Hippocampal formation (tissue), 2 donors: ENCODE measurements at places on chromosomes 11 and 22.
A peak's percentile ranks its signal among the peaks of the same experiment; 100 is the strongest.

DNA sequence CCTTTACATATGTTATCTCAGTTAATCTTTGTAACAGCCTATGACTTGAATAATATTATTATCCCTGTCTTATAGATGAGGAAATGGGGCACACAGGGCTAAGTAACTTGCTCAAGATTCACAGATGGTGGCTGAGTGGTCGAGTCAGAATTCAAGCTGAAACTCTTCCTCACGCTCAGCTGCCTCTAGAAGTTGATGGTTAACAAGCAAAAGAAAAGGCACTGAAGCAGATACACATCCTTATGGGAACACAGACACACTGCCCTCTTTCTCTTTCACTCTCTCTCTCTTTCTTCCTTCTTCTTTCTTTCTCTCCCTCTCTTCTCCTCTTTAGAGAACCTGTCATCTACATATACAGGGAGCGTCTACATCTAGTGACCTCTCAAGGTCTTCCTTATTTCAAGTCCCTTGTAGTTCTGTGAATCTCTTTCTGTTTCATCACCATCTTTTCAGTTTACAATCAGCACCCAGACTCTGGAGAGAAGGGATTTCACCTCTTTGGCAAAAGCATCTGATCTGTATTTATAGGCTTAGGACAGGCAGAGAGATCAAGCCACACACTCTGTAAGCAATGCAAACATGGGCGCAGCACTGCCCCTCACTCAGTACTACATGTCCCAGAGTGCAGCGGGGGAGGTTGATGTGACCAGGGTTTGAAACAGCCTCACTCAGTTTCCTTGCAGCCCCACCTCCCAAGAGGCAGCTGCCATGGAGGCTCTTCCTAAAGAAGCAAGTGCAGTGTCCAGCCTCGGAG, 75.7 kb downstream of the GRAMD1B start:
- no peak for DNase-seq

- DNase-seq, result no peak
These were observed 115.7 kb downstream of the RPS6KA4 start for GRCh38 chr11:64474680-64475079.

DNA sequence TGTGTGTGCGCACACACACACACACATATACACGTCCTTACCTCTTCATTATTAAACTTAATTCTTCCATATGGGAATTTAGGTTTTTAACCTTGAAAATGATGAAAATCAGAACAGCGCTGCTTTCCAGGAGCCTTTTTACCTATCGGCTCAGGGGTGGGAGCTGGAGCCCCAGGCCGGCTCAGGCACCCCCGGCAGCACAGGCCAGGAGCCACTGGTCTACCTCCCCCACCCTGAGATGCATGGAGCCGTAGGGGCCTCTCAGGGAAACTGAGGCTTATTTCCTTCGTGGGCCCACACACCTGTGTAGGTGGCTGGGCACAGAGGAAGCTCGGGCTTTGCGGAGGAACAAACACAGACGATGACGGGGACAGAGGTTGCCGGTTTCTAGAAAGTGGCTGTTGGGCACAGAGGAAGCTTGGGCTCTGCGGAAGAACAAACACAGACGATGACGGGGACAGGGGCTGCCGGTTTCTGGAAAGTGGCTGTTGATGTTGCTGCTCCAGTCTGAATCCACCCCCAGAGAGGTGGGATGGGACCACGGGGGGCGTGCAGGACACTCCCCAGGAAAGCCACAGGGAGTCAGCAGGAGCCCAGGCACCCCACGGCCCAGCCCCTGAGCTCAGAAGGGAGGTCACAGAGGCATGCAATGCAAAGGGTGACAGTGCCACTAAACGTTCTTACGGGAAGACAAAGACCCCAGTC, 149.4 kb downstream of the BRD1 start:
- DNase-seq, result no peak

DNA sequence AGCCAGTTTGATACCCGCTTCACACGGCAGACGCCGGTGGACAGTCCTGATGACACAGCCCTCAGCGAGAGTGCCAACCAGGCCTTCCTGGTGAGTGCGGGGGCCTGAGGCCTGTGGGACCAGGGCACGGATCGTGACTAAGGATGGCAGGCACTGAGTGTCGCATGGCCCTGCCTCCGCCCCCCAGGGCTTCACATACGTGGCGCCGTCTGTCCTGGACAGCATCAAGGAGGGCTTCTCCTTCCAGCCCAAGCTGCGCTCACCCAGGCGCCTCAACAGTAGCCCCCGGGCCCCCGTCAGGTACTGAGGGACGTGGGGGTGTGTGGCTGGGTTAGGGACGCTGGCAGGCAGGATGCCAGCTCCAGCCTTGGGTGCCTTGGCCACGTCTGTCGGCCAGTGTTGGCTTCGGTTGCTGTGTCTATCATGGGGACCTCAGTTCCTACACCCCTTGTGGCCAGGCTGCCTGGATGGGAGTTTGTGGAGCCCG, 3.0 kb downstream of the PTPRCAP start:
- no peak for DNase-seq

DNA sequence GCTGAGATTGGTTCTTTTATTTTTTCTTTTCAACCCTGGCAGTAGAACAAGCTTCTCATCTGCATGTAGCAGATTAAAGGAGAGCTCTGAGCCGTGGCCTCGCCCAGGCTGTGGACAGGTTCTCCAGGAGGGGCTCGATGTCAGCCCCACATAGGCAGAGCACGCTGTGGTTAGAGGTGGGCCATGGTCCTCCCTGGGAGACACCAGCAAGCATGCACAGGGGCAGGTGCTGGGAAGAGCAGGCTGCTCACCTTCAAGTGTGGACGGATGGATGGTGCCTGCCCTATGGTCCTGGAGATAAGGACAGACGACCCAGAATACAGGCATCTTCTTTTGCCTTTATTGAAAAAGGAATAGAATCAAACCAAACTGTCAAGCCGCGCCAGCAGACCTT, 634.8 kb downstream of the BRD1 start:
- no peak for DNase-seq

- DNase-seq, result no peak
These were observed 10.3 kb upstream of the NEFH start for GRCh38 chr22:29469755-29470154.

- DNase-seq, result no peak
These were observed 98.6 kb downstream of the KIF18A start for GRCh38 chr11:28009388-28009787.

- no peak for DNase-seq
These were observed 6.2 kb downstream of the SYT12 start for GRCh38 chr11:67029146-67029545.

DNA sequence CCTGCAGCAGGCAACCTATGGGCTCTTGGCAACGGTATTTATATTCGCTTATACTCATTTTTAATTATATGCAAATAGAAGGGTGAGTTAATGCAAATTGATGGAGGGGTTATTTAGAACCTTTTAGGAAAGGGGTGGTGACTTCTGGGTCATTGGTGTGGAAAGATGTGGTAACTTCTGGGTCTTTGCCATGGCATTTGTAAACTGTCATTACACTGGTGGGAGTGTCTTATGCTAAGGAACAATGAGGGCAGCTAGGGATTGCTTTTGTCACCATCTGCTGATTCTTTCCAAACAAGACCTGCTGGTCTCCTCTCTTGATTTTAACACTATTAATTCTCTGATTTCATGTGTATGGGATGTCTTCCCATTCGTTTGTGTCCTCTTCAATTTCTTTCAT, 11.7 kb upstream of the KAT5 start:
- no peak for DNase-seq

GRCh38 chr11:59106363-59107336, at the start of gene FAM111B:
FAM111B (plus strand) TSS chr11:59107237; CDS start chr11:59109626, 2,389 bp downstream.
- DNase-seq, result peak; percentile 73

DNA sequence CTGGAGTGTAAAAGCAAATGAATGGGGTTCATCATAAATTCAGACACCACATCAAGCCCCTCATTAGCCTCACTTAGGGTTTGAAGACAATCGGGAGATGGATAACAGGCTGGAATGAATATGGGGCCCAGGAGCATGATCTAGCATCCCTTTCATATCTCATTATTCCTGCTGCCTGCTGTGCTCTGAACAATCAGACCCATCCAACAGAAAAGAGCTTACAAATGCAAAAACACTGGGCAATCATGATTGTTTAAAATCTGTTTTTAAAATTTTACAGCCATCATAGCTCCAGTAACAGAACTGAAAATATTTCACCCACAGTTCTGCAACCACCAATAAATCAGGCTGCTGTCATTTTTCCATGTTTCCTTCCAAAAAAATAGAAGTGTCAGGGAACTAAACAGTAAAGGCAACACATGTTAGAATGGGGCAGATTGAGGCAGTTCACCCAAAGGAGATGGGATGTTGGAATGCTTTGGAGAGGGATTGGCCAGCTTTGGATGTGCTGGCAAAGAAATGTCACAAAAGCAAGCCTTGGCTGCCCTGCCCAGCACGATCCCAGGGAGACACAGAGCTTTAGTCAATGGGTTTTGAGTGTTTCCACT, 47.8 kb upstream of the BMAL1 start:
- no peak for DNase-seq

DNA sequence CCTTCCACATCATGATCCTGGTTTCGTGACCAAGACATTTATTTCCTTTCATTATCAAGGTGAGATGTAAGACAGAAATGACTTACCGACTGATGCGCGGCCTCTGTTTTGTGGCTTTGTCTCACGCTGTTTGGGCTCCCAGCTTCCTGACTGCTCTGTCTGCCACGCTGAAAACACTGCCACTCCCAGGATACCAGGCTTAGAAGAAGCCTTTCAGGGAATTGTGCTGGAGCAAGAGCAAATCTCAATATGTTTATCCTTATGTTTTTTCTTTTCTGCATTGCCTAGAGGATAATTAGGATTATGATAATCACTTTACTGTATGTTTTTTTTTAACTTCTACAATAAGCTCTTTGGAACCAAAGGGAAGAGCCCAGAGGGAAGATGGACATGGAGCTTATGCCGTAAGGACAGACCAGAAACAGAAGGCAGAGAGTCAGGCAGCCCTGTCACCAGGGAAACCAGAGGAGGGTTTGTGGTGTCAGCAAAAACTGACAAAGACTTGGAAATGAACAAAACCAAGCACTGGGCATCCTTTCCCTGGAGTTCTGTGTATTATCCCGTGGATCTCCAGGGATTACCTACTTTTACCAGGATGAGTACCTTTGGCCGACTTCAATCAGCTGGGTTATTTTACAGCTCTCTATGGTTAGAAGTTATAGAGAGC, 68.2 kb upstream of the ISX start:
- DNase-seq, result no peak

- DNase-seq, result no peak
These were observed 11.9 kb downstream of the TBCEL start for GRCh38 chr11:121035780-121036179.

- DNase-seq, result no peak
These were observed at the start of gene ELF5 for GRCh38 chr11:34513682-34514449. ELF5 (minus strand) TSS chr11:34513794; CDS start chr11:34505749, 8,045 bp downstream.
